AG04450 (cell line): ENCODE measurements at places on chromosomes 1 and 21.

DNA sequence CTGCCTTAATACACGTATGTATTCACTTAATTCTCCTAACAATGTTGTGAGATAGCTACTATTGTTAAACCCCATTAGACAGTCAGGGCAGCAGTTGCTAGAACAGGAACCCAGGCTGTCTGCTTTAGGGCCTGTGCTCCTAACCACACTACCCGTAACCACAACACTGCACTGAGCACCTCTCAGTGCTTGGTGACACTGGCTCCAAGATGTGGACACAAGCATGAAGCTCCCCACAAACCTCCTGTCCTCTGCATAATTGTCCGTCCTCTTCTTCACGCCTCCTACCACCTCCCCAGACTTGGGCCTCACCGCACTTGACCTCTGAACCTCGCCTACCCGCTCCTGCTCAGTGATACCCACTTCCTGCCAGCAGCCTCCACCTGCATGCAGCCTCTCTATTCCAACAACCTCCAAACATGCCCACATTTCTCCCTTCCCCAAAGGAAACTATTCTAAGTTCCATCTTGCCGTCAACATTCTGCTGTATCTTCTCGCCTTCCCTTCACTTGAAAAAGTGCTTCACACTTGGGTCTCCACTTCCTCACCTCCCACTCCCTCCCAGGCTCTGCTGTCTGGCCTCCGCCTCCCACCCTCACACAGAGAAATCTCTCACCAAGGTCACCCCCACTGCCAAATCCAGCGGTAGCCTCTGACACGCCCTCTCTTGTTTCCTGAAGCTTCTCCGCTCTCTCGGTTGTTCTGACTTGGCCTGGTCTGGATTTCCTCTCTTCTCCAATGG is 14.6 kb upstream of the AHDC1 start:
- no peak for DNase-seq

- DNase-seq = peak; percentile 83
These were observed 1.4 kb upstream of the SSBP3 start for GRCh38 chr1:54407404-54408146.

- DNase-seq = peak; percentile 44
These were observed 50.4 kb upstream of the RIPK4 start for GRCh38 chr21:41817228-41817627.

- no peak for DNase-seq
These were observed 513.5 kb downstream of the LMO4 start for GRCh38 chr1:87842156-87842555.

DNA sequence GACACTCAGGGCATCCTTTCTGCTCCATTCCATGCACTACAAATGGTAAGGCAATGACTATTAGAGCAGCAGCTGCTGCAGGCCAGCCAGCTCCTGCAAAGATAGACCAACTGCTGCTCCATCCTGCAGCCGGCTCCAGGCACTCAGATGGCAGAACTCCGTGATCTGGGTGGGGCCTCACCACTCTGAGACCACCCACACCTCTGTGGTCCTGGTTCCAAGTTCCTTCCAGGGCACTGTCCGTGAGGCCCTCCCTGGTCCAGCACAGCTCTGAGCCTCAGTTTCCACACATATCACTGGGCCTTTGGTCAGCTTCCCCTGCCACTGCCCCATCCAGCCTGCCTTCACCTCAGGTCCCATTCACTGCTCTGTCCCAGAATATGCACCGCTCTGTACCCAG is 114.7 kb downstream of the DMRTB1 start:
- DNase-seq = no peak

- DNase-seq = no peak
These were observed 52.4 kb downstream of the TMEM53 start for GRCh38 chr1:44621841-44622286.

GRCh38 chr1:99497690-99498089 is 148.2 kb upstream of the PALMD start:
- no peak for DNase-seq

DNA sequence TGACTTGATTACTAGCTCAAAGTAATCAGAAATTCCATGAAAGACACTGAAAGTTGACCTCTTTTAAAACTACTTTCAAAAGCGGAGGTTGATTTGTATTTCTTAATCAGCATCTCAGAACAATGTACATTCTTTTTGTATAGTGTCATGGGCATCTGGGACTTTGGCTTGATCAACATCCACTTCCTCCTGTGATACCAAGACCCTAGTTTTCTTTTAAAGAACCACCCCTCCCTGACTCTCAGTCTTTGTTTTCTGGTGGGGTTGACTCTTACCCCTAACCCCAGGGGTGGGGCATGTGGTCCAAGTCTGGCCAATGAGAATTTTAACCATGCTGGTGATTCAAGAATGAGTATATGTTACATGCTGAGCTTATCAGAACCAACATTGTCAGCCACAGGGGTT is 21.7 kb upstream of the IRF2BP2 start:
- no peak for DNase-seq

DNA sequence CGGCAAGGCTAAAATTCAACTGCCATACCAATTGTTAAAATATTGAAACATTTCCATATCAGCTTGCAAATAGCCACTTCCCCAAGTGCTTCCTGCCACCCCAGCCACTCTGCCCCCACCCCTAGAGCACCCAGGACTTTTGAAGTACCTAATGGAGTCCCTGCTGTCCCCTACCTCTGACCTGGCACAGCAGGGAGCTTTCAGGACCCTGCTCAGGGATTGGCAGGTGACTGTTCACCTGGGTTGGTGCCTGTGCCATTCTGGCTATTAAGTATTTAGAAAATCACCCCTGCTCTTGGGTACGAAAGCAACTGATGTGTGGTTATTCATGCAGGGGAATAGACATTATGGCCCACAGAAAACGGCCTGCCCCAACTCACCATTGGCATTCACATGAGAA is 9.1 kb upstream of the HPCAL4 start:
- DNase-seq = no peak

GRCh38 chr1:209835782-209836298 is 8.1 kb downstream of the UTP25 start:
- no peak for DNase-seq

DNA sequence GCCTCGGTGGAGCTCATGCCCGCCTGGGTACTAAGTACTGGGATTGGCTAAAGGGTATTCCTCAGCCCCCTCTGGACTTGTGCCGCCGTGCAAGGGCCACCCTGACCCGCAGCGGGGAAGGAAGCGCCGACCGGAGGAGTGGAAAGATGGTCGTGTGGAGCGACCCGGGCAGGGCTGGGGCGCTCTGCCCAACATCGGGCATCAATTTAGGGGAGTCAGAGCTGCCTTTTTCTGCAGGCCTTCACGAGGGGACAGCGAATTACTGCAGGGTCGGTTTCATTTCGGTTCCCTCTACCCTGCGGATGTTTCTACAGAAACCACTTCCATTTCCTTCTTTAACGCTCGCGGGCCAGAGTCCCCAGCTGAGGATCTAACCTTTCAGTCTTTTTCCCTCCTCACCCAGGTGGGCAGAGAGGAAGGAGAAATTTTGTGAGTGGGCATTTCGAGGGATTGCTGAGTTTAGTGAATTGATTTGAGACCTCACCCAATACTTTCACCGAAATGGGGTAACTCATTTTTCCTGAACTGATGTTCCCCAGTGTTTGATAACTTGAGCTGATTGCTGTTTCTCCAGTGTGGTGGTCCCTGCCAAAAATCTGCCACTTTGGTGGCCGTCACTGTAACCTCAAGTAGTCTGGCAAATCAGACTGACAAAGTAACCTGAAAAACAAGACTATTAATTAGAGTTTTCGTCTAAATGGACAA is 1.1 kb downstream of the TOR1AIP1 start:
- DNase-seq = no peak

- DNase-seq = no peak
These were observed 34.9 kb downstream of the NFIA start for GRCh38 chr1:61117283-61117682.
